ENCODE measurements at places on chromosomes 12 and 14. TPM values are rescaled to one million over a fixed set of nuclear protein-coding genes. Genes with fewer than 3 reads are reported as not detected.

Gene ZC3H10
- total RNA-seq, result 11.2 TPM

Gene INHBE
- 7.0 TPM for total RNA-seq

DNA sequence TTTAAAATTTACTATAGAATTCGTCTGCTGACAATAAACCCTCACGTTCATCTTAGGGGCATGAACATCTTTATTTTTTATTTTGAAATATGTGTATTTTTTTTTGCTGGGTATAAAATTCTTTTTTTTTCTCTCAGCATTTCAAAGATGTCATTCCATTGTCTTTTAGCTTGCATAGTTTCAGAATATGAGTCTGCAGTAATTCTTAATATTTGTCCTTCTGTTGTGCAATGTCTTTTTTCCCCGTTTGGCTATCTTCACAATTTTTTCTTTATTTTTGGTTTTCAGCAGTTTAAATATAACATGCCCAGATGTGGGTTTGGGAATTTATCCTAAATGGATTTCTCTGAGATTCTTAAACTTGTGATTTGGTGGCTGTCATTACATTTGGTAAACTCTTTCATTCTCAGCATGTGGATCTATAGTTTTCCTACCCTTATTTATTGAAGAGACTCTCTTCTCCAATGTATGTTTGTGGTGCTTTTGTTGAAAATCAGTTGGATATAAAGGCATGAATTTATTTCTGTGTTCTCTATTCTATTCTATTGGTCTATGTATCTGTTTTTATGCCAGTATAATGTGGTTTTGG lies 37.8 kb upstream of the PLBD1 start:
- no peak for DNase-seq

DNA sequence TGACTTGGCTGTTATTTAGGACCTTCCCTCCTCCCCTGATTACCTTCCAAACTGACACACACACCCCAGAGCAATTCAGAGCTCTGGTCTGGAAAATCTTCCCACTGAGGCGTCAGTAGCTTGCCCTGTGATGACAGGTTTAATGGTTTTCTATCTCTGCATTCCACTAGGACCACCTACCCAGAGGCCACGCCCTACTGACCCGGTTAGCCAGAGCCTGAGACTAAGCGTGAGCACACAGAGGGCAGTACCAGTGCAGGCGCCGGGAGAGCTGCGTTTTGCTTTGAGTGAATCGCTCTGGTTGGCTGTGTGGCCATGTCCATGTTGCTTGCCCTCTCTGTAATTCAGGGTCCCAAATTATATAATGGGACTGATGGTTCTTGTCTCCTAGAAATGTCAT lies 36.2 kb upstream of the ATP2A2 start:
- no peak for DNase-seq

- DNase-seq, result no peak
Measured at GRCh38 chr12:44078273-44078672, 242.4 kb downstream of the TMEM117 start.

All from H1 (cell line).